ENCODE measurements at places on chromosomes 3 and 15. TPM values are rescaled to one million over a fixed set of nuclear protein-coding genes. Genes with fewer than 3 reads are reported as not detected.
A peak's percentile ranks its signal among the peaks of the same experiment; 100 is the strongest.

DNA sequence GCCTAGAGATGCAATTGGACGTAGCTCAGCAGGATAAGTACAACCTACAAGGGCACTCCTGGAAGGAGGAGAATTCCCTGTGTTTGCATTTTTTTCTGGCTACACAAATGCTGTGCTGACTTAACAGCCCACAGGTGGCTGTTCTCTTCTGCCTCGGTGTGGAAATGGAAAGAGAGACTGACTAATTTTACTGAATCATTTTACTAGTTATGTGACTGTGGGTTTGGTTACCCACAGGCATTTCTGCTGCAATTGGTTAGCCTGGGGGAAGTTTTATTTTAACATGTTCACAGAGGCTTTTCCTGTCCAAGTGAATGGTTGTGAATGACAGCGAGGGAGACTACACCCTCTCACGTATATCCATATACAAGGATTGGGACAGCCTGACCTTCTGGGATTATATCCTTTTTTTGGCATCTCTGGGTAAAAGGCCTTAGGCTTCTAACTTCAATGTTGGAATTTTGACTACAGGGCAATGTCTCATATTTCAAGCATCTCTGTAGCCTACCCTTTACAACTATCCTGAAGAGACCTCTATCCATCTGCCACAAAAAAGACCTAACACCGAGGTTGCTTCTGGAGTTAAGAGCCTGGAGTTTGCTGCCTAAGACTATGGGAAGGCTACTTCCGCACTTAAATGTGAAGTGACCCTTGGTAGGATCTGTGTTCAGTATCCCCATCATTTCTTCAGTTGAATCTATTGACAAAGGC is 67.2 kb upstream of the TP63 start:
- peak; percentile 53 for DNase-seq

The STAB1 gene
- 0.08 TPM for total RNA-seq

The CPNE9 gene
- not detected for total RNA-seq

The PPARG gene
- total RNA-seq = 0.20 TPM

DNA sequence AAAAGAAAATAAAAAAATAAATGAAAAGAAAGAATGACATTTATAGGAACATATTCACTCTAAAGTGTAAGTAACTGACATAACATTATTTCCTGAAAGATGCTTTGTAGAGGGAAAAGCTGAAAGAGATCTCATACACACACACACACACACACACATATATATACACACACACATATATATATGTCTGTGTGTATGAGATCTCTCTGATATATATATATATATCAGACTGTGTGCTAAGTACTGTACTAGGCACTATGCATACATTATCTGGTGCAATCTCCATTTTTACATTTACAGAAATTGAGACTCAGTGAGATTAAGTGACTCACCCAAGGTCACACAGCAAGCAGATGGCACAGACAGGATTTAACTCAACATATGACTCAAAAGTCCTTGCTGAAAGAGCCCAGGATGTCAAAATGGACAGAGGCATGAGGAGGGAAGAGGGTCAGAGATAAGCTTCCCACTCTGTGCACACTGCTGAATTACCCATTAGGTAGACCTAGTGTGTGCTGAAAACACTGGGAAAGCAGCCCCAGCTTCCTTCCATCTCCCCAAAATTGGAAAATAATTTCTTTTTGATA is 15.0 kb downstream of the BHLHE40 start:
- no peak for DNase-seq

- DNase-seq = no peak
Observed at GRCh38 chr15:64857421-64857820, 15.7 kb downstream of the PLEKHO2 start.
